Mucosa of descending colon (tissue), 3 donors: ENCODE measurements at places on chromosomes 3 and 15.

DNA sequence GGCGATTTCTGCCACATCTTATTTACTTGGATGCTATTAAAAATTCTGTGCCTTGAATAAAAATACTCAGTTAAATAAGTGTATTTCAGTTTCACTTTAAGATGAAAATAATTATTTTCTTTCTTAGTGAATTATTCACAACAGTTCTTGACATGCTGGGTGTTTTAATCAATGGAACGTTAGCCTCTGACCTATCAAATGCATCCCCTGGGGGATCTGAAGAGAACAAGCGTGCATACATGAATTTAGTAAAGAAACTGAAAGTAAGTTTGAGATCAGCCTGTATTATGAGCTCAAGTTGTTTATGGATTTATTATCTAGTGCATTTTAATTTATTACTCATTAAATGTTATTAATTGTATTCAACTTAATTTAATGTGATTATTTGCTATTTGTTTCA is 597 bp downstream of the P2RY12 start:
- DNase-seq, result no peak

GRCh38 chr15:68556139-68556990 is 22.4 kb upstream of the CORO2B start:
- DNase-seq, result no peak

GRCh38 chr3:132629928-132630327 is 29.7 kb downstream of the ACAD11 start:
- no peak for DNase-seq

- DNase-seq, result no peak
Observed at GRCh38 chr3:138412821-138413551, 21.4 kb upstream of the ESYT3 start.

- no peak for DNase-seq
Observed at GRCh38 chr3:190044974-190045373, 75.7 kb downstream of the P3H2 start.

DNA sequence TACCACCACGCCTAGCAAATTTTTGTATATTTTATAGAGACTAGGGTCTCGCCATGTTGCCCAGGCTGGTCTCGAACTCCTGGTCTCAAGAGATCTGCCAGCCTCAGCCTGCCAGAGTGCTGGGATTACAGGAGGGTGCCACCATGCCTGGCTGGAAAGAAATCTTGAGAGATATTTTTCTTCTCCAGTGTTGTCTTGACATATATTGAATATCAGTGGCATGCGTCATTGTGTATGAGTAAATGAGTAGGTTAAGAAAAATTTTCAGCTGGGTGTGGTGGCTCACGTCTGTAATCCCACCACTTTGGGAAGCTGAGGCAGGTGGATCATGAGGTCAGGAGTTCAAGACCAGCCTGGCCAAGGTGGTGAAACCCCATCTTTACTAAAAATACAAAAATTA is 3.5 kb upstream of the PIF1 start:
- DNase-seq, result no peak

DNA sequence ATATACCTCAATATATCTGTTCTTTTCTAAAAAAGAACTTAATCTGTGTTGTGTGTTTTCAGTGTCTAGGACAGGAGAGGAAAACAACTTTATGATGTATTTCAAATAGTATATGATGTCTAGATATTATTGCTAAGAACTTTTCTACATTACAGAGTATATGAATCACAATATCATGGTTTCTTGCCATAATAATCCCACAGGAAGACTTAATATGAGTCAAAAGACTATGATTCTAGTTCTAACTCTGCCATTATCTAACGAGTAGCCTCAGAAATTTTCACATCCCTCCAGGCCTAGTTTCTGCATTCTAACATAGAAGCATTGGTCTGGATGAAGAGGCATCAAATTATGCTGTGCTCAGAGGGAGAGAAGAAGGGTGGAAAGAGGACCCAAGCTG is 107.7 kb upstream of the SPRED1 start:
- DNase-seq, result no peak

DNA sequence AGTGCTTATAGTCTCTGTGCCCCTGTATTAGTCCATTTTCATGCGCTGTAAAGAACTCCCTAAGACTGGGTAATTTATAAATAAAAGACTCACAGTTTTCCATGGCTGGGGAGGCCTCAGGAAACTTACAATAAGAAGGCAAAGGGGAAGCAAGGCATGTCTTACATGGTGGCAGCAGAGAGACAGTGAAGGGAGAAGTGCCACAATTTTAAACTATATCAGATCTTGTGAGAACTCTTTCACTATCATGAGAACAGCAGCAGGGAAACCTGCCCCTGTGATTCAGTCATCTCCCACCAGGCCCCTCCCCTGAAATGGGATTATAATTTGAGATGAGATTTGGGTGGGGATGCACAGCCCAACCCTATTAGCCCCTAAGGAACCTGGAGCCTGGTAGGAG is 243.2 kb downstream of the EDEM1 start:
- no peak for DNase-seq

GRCh38 chr3:71389911-71390573 is 193.5 kb downstream of the FOXP1 start:
- DNase-seq, result peak; percentile 69

DNA sequence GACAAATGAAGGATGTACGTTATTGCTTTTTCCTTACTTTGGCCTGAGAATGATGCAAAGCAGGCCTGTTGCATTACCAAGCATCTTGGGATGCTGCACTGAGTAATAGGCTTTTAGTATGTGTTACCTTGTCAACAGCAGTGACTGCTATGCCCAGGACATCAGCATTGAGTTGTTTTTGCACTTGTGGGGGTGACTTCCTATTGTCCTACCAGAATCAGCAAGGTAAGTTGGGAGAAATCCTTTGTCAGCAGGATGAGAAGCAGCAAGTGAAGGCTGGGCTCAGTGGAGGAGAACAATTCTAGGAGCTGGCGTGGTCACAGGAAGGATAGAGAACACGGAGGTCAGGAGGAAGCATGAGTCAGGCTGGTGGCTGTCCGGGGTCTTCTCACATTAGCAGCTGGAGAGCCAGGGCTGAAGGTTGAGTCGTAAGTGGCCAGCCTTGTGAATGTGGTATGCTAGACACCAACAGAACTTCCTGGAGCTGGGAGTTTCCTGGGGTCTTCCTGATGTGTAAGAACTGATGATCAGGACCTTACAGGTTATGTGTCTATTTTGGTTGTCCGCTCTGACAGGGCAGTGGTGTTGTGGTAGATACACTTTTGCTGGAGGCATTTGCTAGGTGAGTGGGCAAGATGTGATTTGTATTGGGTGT is 142.7 kb downstream of the FNDC3B start:
- DNase-seq, result peak; percentile 23

- DNase-seq, result no peak
Observed at GRCh38 chr15:43974852-43975251, 148.1 kb downstream of the WDR76 start.

GRCh38 chr3:146746190-146746589 is 141.0 kb upstream of the PLSCR5 start:
- DNase-seq, result no peak
